Activated CD8-positive, alpha-beta memory T cell treated with anti-CD3 and anti-CD28 coated beads for 4 hours (primary cell): ENCODE measurements at places on chromosomes 1 and 21.

- no peak for DNase-seq
Observed at GRCh38 chr21:35226328-35226727, 177.2 kb upstream of the RUNX1 start.

DNA sequence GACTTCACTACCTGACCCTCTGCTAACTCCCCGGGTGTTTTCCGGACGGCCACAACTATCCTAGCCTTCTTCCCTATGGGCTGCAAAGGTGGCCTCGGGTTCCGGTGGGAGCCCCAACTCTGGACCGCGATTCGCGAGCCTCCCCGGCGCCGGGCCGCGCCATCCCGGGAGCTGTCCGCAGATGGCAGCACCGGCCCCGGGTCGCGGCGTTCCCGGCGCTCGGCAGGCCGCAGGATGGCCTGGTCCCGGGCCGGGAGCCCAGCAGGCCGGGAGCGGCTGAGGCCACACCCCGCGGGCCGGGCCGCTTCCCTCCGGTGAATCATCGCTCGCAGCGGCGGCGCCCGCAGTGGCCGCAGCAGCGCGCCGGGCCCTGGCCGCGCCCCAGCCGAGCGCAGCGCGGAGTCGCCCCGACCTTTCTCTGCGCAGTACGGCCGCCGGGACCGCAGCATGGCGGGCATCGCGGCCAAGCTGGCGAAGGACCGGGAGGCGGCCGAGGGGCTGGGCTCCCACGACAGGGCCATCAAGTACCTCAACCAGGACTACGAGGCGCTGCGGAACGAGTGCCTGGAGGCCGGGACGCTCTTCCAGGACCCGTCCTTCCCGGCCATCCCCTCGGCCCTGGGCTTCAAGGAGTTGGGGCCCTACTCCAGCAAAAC is at the start of gene CAPN2:
TSS of gene CAPN2 (plus strand) at position 346 of the 656 bp plus-strand sequence. CDS start at position 448, 102 bp downstream.
- DNase-seq = peak; percentile 20

DNA sequence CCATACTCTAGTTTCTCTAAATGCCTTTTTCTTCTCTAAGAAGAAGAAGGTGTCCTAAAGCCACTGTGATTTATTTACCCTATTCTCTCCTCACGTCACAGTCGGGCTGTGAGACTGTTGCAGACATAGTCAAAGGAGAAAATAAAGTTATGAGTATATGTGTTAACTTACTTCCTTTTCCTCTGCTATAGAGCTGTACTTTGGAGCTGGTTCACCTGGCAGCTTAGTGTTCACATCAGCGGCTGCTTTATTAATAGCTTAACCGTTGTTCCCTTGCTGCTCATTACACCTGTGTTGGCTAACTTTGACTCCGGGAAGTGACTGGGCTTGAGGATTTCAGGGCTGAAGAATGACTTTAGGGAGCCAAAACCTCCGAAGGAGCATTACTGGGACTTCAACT is 3.6 kb downstream of the PFKFB2 start:
- no peak for DNase-seq

DNA sequence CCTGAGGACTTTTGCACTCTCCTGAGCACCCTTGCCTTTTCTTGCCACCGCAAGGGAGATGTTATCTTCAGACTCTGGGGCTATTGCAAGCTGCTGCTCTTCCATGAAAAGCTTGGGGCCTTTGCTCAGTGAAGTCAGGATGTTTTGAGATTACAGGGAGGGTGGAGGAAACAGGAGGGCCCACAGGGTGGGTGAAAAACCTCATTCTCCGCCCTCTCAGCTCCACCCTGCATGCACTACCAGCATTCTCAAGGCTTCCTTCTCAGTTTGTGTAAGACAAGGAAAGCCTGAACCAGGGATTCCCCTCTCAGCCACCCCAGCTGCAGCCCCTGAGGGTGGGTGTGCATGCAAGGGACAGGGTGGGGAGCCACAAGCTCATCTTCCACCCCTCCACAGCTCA is 25.8 kb upstream of the ZNF648 start:
- no peak for DNase-seq

GRCh38 chr1:66137235-66137634 is 344.5 kb downstream of the PDE4B start:
- DNase-seq = no peak

DNA sequence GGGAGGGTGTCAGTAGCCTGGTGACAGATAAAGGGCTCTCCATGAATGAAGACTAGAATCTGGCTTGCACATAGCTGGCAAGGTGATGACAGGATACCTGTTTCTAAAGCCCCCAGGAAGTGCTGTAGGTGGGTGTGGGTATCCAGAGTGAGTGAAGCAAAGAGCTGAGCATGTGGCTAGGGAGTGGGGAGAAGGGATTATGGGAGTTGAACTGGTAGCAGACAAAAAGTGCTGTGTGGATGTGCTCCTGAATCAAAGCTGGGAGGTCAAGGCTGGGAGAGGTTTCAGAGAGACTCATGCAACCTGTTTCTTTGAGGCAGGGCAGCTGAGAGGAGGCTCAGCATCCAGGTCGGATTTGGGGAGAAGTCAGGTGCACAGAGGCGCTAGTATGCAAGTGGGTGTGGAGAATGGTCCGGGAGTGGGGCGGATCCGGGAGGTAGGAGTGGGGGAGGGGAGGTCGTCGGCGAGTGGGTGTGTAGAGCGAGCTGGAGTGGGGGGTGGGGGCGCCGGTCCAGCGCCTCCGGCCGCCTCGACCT is 600 bp downstream of the ASTN1 start:
- no peak for DNase-seq

GRCh38 chr1:114559356-114559755 is 22.1 kb downstream of the BCAS2 start:
- no peak for DNase-seq

DNA sequence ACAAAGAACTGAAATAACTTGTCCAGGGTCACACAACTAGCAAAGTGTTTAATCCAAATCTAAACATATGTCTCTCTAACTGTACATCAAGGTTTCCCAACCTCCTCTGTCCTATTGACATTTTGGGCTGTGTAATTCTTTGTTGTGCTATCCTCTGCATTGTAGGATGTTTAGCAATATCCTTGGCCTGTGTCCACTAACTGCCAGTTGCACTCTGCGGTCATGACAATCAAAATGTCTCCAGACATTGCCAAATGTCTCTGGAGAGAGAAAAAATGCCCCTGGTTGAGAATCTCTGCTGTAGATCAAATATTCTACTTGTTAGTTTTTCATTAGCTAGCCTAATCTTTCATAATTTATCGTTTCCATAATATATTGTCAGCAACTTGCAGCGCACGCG is 353.4 kb upstream of the NEGR1 start:
- DNase-seq = no peak

- DNase-seq = no peak
Observed at GRCh38 chr1:208835781-208836180, 591.6 kb upstream of the PLXNA2 start.

DNA sequence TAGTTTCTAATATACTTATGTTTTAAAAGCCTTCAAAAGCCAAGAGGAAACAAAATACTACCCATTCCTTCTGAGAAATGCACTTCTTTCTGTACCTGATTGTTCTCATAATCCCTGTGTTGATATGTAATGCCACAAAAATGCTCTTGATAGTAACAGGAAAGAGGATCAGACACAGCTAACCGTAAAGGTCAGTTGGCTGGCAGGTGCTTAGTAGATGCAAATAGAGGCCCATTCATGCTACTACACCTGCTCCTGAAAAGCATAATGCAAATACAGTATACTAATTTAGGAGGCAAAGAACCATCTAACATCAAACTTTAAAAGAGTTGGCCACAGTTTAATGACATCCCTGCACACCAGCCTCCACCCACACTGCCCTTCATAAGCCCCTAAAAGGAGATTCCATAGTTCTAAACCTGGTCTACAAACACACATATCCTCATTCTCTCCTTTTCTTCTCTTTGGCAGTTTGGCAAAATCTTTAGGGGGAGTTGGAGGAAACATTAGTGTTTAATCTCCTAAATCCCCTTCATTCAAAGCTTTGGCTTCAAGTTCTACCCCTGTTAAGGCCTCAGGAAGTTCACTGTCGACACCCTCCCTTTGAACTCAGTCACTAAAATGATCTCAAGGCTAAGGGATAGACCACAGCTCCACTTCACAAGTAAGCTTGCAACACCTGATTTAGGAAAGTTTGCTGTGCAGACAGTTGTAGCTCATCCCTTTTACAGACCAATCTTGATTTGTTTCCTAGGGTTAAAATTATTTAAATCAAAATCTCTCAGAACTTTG is 2.9 kb upstream of the CD46 start:
- DNase-seq = no peak

DNA sequence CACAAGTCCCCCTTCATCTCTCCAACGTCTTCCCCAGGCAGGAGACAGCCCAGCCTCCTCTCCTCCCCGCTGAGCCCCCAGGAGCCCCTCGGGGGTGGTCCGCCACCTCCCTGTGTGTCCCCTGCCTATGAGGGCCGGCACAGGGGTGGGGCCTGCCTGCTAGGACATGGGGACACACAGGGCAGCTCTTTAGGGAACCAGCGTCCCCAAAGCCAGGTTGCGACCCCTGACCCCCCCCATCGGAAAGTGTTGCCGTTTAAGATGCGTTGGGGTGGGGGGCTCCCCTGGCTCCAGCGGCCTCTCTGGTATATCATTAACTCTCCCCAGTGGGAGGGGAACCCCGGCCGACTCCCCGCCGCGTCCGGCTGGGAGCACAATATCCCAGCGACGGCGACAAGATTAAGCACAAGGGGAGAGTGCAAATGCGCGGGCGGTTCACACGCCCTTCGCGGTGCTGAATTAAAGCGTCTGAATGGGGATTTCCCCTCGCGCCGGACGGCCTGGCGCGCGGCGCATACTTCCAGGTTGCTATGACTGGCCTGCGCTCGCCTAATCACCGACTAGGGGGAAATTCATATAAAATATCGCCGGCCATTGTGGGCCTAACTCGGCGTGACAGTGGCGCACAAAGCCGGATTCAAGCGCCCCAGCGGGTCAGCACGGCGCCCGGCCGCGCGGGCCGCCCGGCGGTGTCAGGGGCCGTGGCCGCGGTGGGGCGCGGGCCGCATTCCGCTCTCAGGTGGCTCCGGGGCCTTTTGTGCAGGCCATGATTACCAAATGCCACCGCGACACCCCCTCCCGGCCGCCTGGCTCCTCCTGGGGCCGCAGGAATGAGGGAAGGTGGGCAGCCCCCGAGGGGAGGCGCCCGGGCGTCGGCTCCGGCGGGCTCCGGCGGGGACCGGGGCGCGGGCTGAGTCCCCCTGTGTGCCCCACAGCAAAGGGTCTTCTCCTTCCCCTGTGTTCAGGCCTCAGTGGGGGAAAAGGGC is 30.9 kb downstream of the WNT3A start:
- DNase-seq = no peak

DNA sequence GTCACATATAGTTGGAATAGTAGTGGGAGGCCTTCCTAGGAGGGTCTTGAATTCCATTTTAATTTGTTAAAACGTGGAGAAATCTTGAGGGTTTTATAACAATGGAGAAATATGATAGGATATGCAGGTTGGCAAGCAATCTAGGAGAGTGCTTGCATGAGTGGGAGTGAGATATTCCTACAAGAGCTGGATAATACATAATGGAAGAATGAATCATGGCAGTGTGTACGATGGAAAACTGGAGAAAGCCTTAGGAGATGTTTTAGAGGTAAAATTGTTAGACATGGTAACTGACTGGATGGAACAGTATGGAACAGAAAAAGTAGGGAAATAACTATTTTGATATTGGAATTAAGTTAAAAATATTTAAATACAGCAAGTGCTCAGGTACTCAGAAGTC is 352.4 kb downstream of the PTBP2 start:
- DNase-seq = no peak

GRCh38 chr1:228510803-228511413 is 23.7 kb downstream of the RNF187 start:
- no peak for DNase-seq

DNA sequence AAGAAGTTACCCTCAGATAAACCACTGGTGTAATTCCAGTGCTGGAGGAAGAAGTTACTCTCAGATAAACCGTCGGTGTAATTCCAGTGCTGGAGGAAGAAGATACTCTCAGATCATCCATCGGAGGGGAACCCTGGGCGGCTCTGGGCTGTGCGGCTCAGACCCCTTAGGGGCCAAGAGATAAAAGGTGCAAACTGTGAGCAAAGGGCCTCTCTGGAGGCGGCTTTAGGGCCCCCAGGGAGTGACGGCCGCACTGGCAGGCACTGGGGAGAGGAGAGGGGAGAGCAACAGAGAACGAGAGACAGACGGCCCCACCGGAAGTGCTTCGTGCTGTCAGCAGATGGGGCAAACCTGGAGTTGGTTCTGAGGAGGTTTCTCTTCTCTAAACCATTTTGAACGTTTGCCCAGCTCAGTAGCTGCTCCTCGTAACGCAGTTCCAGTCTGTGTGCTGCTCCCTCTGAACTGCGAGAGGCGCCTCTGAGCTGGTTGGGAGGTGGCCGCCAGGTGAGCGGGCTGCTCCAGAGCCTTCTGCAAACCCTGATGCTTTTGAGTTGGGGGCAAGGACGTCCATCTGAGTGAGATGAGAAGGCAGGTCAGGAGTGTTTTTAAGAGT is 62.6 kb upstream of the COL6A1 start:
- DNase-seq = no peak

DNA sequence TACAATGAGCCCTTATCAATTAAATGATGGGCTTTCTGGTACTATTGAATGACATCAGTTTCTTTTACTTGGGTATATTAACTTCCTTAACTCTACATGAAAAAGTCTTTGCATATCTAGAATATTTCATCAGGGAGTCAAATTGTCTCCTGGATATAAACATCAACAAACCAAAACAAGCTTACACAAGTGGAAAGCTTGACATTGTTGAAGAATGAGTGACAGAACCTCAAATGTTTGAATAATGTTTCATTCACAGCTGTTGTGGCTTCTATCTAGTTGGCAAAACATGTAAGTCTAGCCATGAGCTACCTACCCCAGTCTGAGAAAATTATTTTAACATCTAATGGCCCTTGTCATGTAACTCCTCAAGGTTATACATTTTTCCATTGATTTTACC is 604.8 kb upstream of the ADAMTS5 start:
- DNase-seq = no peak

- DNase-seq = no peak
Observed at GRCh38 chr1:236619398-236619797, 15.1 kb upstream of the HEATR1 start.
